ENCODE measurements at places on chromosomes 1 and 21. TPM values are rescaled to one million over a fixed set of nuclear protein-coding genes. Genes with fewer than 3 reads are reported as not detected.

The TMIGD3 gene
- 10.0 TPM for total RNA-seq

The SPRR2F gene
- total RNA-seq, result not detected

The GNG12 gene
- total RNA-seq, result 82.1 TPM

The NTMT2 gene
- not detected for total RNA-seq

The CNR2 gene
- under 0.01 TPM for total RNA-seq

The GBP5 gene
- total RNA-seq, result 2.6 TPM

The CHIA gene
- not detected for total RNA-seq

The KRTAP13-3 gene
- total RNA-seq, result not detected

The SPOCD1 gene
- 1.1 TPM for total RNA-seq

The CAMK2N1 gene
- total RNA-seq, result 5.6 TPM

The SERINC2 gene
- total RNA-seq, result 10.4 TPM

The MTMR11 gene
- total RNA-seq, result 7.4 TPM

The PLA2G2D gene
- total RNA-seq, result not detected

The GJA9 gene
- not detected for total RNA-seq

The TEX38 gene
- total RNA-seq, result not detected

The RIMKLA gene
- 0.73 TPM for total RNA-seq

The PRAMEF10 gene
- total RNA-seq, result not detected

The FAM167B gene
- 0.64 TPM for total RNA-seq
